ENCODE measurements at places on chromosomes 7 and 10. TPM values are rescaled to one million over a fixed set of nuclear protein-coding genes. Genes with fewer than 3 reads are reported as not detected.
A peak's percentile ranks its signal among the peaks of the same experiment; 100 is the strongest.

DNA sequence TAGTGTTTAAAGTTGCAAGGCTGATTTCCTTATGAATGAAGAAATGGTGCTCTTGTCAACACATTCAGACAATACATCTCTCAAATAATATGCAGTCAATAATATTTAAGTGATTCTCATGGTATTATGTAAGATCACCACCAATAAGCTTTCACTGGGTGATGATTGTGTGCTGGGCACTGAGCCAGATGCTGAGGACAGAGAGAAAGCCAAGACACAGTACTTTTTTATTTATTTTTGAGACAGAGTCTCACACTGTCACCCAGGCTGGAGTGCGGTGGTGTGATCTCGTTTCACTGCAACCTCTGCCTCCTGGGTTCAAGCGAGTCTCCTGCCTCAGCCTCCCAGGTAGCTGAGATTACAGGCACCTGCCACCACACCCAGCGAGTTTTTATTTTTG lies 130.6 kb upstream of the LSM8 start:
- no peak for DNase-seq

GRCh38 chr10:104325436-104326435 lies 12.5 kb downstream of the ITPRIP start:
- no peak for DNase-seq

DNA sequence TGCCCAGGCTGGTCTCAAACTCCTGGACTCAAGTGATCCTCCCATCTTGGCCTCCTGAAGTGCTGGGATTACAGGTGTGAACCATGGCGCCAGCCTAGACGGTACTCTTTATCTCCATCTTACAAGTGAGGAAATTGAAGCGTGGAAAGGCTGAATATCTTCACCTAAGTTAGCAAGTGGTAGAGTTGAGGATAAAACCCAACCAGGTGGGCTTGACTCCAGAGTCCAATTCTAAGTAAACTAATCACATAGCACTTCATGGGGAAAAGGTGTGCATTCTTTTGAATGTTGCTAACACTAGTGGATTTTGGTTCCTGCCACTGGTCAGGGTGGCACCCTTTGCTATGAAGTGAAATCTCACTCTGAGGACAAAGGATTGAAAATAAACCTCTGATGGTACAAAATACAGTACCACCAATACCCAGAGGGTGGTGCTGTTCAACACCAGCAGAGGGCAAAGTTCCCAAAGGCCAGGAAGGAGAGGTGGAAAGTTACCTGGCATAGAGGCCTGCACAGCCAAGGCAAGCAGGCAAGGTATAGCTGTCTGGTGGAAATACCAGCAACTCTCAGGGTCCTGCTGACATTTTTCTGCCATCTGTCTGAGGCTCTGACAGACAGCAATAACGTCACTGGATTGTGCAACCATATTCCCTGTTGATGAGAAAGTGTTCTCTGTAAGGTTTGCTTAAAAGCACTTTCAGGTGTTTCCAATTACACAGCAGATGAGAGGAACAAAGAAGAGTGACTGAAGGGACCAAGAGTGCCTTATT lies 17.6 kb downstream of the ZDHHC16 start:
- DNase-seq = peak; percentile 30

DNA sequence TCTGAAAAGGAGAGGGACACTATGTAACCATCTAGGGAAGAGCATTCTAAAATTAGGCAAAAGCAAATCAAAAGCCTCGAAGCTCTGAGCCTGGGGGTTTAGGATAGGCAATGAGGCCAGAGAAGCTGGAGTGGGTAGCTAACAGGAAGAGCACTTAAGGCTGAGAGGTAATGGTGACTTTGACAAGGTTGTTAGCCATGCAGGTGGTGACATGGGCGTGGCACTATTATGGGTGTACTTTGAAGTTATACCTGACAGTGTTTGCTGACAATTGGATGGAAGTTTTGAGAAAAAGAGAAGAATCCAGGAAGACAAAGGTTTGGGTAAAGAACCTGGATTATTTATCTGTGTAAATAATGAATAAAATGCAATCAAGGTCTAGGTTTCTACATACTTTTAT lies 383.0 kb upstream of the SEMA3C start:
- DNase-seq = no peak

DNA sequence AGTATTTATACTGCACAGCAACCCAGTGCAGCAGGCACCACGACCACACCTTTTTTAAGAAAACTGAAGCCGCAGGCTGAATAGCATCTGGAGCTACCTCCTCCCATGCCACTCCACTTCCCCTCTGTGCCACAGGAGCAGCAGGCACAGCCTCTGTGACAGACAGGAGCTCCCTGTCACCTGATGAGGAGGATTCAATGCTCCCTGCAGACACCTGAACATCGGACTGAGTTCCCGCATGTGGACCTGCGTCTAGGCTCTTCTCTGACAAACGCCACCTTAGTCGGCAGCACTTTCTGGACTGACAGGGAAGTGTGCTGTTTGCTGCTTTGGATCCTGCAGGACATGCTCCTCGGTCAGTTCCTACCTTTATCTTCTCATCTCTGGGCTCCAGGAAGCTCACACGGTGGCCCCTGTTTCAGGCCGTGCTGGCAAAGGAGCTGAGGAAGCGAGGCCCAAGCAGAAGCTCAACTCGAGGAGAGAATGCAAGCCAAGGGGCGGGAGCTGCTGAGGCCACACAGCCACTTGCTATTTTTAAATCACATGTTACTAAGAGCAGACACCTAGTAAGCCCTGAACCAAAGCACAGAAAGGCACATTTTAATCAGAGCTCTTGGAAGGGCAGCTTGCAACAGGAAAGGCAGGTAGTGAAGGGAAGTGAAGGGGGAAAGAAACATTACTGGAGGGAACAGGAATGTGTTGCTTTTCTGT lies 56.6 kb downstream of the VOPP1 start:
- no peak for DNase-seq

- no peak for DNase-seq
Observed at GRCh38 chr10:122657255-122657654, 42.4 kb downstream of the C10orf120 start.

GRCh38 chr7:148173369-148173768 lies 417.2 kb upstream of the C7orf33 start:
- DNase-seq = no peak

GRCh38 chr7:47461161-47461560 lies 120.8 kb downstream of the TNS3 start:
- peak; percentile 93 for DNase-seq

GRCh38 chr7:37295401-37295800 lies 153.3 kb downstream of the ELMO1 start:
- DNase-seq = no peak

DNA sequence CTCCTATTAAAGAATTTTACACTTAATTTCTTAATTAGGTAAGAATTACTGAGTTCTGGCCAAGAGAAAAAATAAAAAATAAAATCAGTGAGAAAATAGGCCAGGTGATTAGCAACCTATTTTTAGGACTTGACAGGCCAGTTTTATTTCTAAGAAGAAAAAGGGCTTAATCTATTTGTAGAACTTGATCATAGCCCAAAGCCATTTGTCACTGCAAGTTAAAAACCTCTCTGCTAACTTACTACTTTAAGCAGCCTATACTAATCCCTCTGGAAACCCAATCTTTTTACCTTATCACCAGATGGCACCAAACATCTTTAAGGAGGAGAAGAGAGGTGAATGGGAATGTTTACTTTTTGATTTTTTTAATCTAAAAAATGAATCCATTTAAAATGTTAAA lies 222.1 kb upstream of the RHOBTB1 start:
- no peak for DNase-seq

GRCh38 chr10:130141878-130142277 lies 5.7 kb downstream of the GLRX3 start:
- no peak for DNase-seq

- DNase-seq = no peak
Observed at GRCh38 chr10:59299933-59300332, 62.4 kb downstream of the FAM13C start.

DNA sequence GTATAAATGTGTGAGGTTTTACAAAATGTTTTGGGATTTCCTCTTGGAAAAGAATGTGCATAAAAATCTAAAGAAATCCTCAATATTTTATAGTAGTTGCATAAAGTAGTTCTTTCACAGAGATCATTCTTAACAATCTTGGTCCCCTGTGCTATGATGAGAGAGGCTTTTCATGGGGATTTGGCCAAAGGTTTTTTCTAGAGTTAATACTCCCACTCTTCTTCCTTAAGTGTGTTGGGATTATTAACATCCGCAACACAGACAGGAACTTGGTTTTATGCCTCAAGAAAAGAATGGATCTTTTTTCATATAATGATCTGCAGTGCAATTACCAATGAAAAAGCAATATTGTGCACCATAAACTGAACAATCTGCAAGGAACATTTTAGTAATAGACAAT lies 71.5 kb downstream of the AGMO start:
- DNase-seq = no peak

- DNase-seq = no peak
Observed at GRCh38 chr10:23386052-23386451, 41.5 kb upstream of the C10orf67 start.

GRCh38 chr10:20737107-20737506 lies 160.0 kb downstream of the NEBL start:
- no peak for DNase-seq

DNA sequence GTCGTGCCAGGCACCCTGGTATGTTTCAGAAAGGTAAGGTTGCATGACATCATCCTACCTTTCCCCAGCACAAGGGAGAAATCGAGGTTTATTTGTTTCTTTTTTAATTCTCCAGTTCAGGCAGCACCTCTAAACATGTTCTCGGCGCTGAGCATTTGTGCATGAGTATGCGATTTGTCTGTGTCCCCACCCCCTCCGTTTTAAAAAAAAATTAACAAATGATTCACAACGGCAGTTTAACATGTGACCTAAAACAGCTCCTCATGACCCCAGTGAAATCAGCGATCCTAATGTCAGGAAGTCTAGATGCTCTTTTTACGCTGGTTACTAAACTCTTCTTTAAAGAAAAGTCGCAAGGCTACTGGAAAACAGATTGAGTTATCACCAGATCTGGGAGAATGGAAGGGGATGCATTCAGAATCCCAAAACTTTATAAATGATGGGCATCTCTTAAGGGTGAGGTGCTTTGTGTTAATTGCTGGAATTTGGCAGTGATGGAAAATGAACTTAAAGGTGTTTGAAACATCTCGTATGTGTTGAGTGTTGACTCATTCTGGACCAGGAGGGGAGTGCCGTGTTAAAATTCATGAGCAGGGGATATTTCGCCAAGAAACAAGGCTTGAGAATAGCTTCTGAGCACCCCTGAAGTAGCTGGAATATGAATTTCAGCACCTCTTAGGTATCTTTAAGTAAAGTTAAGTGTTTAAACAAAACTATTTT lies 106.8 kb upstream of the PDCD4 start:
- DNase-seq = no peak

GRCh38 chr10:112956631-112957350 lies 6.7 kb downstream of the TCF7L2 start:
- DNase-seq = peak; percentile 36

DNA sequence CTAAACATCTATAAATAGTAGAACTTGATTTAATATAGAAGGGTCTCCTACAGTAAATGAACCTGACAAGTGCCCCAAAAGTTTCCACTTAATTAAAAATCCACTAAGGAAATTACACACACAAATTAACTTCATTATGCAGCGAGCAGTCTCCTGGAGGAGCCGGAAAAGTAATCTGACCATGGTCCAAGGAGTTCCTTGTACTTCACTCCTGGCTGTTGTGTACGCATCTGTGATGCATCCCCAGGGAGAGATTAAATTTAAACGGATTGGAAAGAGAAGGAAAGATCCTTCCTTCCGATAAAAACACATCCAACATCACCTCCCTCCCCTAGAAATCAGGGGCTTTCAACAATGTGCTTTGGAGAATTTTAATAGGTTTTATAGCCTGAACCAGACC lies 85.5 kb downstream of the PARD3 start:
- DNase-seq = no peak

- no peak for DNase-seq
Observed at GRCh38 chr7:51789489-51789888, 472.9 kb upstream of the COBL start.

DNA sequence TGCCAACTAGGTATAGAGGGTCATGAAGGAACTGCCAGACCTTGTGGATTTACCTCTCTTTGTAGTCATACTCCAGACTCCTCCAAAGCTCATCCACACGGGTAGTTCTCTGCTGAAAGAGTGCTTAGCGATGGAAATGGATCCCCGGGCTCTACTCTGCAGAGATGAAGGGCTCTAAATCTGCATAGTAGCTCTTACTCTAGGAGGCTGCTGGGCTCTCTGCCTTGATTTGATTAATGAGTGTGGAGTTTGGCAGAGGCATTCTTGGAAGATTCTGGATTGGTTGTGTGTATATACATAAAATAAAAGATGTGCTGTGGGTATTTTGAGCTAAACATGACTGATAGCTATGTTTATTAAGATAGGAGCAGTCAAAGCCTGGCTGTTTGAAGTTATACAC lies 21.3 kb upstream of the CPXM2 start:
- no peak for DNase-seq

DNA sequence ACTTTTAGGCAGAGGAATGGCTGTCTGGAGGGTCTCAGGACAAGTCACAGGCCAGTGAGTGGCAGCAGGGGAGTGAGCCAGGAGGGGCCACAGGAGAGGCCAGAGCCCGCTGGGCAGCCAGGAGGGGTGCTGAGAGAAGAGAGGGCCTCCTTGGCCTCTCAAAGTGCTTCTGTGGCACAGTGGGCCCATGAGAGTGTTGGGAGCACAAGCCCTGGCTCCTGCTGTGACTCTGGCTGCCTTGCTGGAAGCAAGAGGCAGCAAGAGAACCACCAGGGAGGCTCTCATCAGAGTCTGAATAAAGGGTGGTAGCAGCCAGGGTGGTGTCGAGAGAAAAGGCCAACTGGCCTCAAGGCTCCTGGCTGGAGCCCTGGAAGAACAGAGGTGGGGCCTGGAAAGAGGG lies 91.1 kb downstream of the VOPP1 start:
- no peak for DNase-seq

GRCh38 chr7:134755422-134756022 lies 23.9 kb upstream of the CALD1 start:
- no peak for DNase-seq

DNA sequence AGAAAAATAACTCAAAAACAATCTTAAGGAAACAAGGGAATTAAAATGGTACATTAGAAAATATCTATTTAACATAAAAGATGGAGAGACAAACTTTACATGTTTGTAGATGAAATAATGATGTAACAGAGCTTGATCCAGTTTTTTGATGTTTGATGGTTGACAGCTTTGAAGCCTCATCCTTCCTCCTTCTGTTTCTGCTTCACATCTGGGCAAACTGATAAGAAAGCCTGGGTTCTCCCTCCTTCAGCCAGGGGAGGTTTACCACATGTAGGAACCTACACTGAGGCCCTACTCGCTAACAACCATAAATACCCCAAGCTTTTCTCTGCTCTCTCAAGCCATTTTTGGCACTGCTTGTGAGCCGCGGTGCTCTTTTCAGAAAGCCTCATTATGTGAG lies 82.8 kb upstream of the ZNF32 start:
- no peak for DNase-seq

The OPN1SW gene
- not detected for total RNA-seq

The KEL gene
- total RNA-seq = 0.96 TPM

The TSPAN12 gene
- total RNA-seq = 9.8 TPM

The LEP gene
- total RNA-seq = not detected

The LRRD1 gene
- total RNA-seq = 0.27 TPM

The AVL9 gene
- total RNA-seq = 28.2 TPM

The SFXN2 gene
- 9.1 TPM for total RNA-seq

The OR2A42 gene
- total RNA-seq = not detected

The ABCB4 gene
- total RNA-seq = 0.36 TPM

The MUC3A gene
- 0.61 TPM for total RNA-seq

The DDC gene
- total RNA-seq = not detected

The CYP2W1 gene
- not detected for total RNA-seq

The PAOX gene
- 6.9 TPM for total RNA-seq

The INPP5A gene
- total RNA-seq = 29.2 TPM

The ELN gene
- 0.75 TPM for total RNA-seq

The TLX1 gene
- not detected for total RNA-seq

The TRPV6 gene
- 0.46 TPM for total RNA-seq

The SNX13 gene
- 39.7 TPM for total RNA-seq

All from astrocyte (in vitro differentiated cells and primary cell).